Stimulated activated CD8-positive, alpha-beta memory T cell treated with anti-CD3 and anti-CD28 coated beads, Interleukin-4, amount 100 ng/mL, for 1 hour (primary cell): ENCODE measurements at places on chromosomes 3 and 15.

- no peak for DNase-seq
These were observed 234.8 kb downstream of the PTPRG start for GRCh38 chr3:61796088-61796680.

GRCh38 chr15:80906159-80906766 lies 83.4 kb downstream of the MESD start:
- no peak for DNase-seq

DNA sequence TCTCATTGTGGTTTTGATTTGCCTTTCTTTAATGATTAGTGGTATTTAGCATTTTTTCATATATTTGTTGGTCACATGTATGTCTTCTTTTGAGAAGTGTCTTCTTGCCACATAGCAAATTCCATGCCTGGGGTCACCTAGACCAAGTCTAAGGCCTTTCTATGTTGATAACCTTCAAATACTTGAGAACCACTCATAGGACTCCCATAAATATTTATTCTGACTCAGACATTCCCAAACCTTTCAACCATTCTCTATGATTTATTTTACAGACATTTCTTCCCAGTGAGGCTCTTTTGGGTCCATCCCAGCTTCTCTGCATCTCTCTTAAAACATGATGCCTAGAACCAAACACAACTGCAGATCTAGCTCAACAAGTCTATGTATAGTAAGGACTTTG lies 69.2 kb downstream of the ATP8B4 start:
- no peak for DNase-seq

- DNase-seq, result no peak
These were observed 170.4 kb upstream of the LPP start for GRCh38 chr3:187983484-187984124.

DNA sequence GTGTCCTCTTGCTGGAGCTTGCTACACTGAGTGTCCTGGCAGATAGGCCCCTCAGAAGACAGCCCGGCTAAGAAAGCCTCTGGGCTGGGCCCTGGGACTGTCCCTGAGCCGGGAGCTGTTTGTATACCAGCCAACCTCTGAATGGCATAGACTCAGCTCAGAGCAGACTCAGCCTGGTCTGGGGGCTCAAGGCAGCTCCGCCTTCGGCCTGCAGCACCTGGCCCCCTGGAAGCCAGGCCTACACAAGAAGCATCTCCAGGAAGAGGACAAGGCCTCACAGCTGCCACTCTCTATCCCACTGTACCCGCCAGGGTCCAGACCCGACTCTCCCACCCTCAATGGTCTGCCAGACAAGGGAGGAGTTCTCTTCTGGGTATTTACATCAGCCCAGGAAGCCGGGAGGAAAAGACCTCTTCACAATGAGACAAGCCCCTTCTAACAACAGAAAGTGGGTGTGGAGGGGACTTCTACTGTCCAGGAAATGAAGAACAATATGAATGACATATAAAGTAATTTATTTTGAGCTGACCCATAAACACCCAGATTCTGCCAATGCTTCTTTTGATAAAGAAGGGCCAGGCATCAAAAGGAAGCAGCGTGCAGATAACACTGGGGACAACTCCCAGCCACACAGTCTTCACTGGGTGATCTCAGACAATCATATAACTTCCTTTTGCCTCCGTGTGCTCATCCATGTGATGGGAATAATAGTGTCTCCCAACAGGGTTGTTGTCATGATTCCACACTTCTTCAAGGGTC lies 110.2 kb downstream of the TPRA1 start:
- DNase-seq, result no peak

DNA sequence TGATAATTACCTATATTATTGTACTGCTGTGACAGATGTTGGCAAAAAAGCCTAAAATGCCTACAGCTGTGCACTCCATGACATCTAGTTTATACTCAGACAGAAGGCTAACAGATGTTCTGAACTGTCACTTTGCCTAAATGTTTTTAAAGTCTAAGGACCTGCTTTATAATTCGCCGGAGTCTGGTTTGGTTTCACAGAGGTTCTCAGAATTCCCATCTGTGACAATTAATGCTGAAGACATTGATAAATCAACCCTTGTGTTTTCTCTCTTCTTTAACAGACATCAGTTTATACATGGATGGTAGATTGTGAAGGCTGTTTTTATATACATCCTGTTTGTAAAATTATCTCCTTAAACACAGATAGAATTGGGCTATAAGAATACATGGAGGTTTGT lies 19.8 kb upstream of the SOX2 start:
- DNase-seq, result no peak

DNA sequence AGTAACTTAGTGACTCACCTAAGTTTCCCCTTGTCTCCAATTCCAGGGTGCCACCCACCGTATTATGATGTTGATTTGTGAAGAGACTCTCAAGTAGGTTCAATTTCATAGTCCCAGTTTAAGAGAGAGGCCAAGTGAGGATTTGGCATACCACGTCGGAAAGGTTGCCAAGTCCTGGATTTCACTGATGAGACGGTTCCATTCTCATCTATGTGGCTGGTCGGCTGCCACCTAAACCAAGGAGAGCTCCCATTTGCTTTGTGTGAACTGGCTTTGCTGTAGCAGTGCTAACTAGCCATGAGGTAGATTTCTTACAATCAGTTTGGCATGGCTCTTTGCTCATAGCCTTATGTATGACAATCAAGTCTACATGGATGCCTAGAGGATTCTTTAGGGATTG lies 653.6 kb downstream of the NLGN1 start:
- no peak for DNase-seq

GRCh38 chr3:186653984-186654383 lies 11.8 kb upstream of the HRG start:
- no peak for DNase-seq

DNA sequence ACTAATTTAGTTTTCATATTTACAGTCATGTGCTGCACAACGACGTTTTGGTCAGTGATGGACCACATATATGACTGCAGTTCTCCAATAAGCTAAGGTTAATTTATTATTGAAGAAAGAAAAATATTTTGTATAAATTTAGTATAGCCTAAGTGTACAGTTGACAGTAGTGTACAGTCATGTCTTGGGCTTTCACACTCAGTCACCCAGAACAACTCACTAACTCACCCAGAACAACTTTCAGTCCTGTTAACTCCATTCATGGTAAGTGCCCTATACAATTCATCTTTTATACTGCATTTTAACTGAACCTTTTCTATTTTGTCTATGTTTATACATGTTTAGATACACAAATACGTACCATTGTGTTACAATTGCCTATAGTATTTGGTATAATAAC lies 3.8 kb upstream of the GABRR3 start:
- DNase-seq, result no peak

DNA sequence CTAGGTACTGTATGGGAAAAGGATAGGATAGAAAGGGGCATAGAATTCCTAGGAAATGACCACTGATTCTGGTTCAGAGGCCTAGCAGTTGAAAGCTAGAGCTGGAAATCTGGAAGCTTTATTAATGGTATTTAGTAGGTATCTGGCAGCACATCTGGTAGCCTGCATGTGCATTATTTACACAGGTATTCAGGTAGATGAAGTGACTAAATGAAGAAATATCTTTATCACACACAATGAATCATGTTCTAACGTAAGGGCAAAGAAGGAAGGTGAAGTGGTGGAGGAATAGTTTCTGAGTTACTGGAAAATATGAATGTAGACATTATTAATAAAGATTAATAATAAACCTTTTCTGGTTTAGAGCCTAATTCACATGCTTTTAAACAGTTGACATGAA lies 119.9 kb downstream of the MBNL1 start:
- DNase-seq, result no peak

DNA sequence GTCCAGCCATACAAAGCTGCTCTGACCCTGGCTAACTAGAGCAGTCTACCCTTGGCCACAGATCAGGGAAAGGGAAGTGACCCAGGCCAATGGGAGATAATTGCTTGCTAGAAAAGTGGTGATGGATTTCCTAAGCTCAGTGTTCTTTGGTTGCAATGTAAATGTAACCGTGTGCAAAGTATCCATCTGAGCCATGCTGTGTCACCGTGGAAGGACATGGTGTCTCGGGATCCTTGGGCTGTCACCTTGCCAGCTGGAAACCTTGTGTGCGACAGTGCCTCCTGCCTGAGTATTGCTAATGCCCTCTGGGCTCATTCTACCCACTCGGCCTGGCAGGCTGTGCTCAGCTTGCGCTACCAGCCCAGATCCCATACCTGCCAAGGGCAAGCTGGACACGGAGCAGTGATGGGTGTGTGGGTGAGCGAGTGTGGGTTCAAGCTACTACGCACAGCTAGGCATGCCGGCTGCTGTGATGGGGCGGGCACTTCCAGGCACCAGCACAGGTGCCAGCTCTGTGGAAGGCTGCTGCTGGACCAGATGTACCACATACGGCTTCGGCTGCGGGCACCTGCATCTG lies 10.7 kb upstream of the SIAH2 start:
- DNase-seq, result no peak

GRCh38 chr3:132709761-132710160 lies 12.4 kb downstream of the NPHP3 start:
- DNase-seq, result no peak

GRCh38 chr3:183252973-183253527 lies at the start of gene B3GNT5:
TSS of gene B3GNT5 (plus strand) at chr3:183253253. CDS start at chr3:183269799, 16,546 bp downstream.
- no peak for DNase-seq

- no peak for DNase-seq
These were observed 115.5 kb downstream of the TMCO5A start for GRCh38 chr15:38049891-38050290.

DNA sequence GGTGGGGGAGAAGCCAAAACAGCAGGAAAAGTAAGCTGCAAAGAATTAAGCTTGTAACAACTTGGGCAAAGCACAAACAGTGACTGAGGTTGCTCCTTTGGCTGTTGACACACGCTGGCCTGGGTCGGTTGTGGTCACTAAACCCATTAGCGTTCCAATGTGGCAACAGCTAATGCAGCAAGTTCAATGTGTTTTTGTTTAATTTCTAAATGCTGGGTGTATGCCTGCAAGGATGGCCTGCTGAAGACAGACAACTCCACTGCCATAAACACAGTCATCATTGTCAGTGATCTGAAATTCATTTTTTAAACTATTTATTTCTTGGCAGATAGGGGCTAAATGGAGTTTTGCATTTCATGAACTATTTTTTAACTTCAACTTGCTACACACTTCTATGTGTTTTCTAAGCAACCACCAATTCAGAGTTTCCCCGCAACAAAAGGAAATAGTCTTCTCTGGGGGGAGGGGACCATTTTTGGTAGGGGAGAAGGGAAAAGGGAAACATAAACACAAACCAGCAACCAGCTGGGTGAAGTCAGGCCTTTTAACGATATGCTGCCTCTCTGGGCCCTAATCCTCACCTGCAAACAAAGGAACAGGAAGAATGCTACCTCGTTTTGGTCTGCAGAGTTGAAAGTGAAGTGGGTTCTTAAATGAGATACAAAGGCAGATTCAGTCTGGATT lies 34.8 kb upstream of the WNT5A start:
- DNase-seq, result no peak

- DNase-seq, result no peak
These were observed 44.0 kb downstream of the ZBTB38 start for GRCh38 chr3:141412087-141412935.

GRCh38 chr3:113249111-113249510 lies 37.8 kb downstream of the BOC start:
- DNase-seq, result no peak

- no peak for DNase-seq
These were observed 43.3 kb downstream of the ZNF609 start for GRCh38 chr15:64503640-64504039.

DNA sequence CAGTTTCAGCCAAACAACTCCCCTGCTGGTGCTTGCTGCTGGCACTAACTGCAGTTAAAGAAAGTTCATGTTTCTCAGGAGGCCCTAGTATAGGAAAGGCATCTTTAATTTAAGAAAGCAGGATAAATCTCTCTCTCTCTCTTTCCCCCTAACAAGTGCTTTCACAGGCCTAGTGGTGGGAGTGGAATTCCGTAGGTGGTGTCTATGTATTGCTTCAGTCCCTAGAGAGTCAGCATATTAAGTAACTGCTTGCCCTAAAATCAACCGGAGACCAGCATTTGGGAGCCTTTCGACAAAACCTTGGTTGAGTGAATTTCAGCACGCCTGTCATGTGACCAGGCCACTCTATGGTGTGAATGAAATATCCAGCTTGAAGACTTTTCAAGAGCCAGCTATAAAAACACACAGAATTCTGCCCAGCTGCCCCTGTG lies 169.2 kb upstream of the TGFBR2 start:
- no peak for DNase-seq

- no peak for DNase-seq
These were observed 1.2 kb upstream of the C15orf40 start for GRCh38 chr15:83012636-83013035.

DNA sequence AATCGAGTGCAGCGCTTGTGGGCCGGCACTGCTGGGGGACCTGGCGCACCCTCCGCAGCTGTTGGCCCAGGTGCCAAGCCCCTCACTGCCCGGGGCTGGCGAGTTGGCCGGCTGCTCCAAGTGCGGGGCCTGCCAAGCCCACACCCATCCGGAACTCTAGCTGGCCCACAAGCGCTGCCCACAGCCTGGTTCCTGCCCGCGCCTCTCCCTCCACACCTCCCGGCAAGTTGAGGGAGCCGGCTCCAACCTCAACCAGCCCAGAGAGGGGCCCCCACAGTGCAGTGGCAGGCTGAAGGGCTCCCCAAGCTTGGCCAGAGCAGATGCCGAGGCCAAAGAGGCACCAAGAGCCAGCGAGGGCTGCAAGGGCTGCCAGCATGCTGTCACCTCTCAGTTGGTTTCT lies 73.4 kb downstream of the PLXNA1 start:
- no peak for DNase-seq

- no peak for DNase-seq
These were observed 12.6 kb upstream of the STARD5 start for GRCh38 chr15:81336568-81336967.

- DNase-seq, result no peak
These were observed 3.9 kb downstream of the FNDC3B start for GRCh38 chr3:172043233-172043632.
